ENCODE measurements at places on chromosomes 5 and 9.

GRCh38 chr5:143258559-143259253 lies 144.8 kb downstream of the NR3C1 start:
- DNase-seq: no peak

DNA sequence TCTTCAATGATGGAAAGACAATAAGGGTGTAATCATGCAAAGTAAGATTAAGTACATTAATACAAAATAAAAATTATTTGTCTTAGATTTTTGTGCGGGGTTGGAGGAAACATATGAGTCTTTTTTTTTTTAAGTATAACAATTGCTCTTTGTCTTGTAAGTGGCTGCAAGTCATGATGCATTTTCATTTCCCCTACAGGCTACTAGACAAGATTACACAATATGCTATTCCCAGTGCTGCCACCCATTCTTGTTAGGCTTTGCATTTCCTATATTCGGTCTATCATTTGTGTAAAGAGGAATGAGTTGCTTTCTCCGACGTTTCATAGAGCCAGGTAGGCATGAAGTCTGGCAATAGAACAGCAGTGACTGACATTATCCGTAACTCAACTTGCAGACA lies 294.2 kb upstream of the CYLC2 start:
- DNase-seq: no peak

DNA sequence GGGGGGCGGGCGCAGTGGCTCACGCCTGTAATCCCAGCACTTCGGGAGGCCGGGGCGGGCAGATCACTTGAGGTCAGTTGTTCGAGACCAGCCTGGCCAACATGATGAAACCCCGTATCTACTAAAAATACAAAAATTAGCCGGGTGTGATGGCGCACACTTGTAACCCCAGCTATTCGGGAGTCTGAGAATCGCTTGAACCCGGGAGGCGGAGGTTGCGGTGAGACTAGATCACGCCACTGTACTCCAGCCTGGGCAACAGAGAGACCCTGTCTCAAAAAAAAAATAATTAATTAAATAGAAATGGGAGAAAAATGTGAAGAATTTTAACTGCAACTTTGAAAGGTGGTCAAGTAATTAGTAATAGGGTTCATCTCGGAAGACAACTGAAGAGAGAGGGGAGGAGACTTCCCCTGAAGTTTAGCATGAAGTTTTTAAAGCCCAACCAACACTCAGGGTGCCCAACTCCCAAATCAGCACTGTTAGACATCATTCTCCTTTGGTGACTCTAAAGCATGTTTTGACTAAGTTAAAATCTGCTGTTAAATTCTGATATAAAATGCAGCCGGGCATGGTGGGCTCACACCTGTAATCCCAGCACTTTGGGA lies 1.4 kb upstream of the CSNK1A1 start:
- DNase-seq: no peak

GRCh38 chr5:142881076-142881783 lies 111.1 kb downstream of the ARHGAP26 start:
- no peak for DNase-seq

GRCh38 chr9:20012232-20012631 lies 223.4 kb upstream of the SLC24A2 start:
- DNase-seq: no peak

GRCh38 chr9:112858625-112859147 lies 32.0 kb downstream of the SLC46A2 start:
- DNase-seq: no peak

DNA sequence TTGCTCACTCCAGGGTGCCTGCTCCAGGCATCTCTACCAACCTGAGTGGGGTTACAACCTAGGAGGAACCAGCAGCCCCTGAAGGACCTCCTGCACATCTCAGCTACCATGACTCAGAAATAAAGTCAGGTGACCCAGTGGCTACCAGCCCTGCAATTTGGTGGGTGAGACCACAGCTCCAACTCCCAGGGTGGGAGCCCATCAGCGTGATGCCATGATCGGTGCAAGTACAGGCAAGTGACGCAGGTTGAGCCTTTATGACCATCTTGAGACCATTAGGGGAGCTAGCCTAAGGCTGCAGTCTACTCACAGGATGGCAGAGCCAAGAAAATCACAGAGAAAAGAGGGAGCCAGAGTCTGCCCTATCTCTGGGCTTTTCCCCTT lies 8.6 kb downstream of the SEPTIN8 start:
- DNase-seq: no peak

GRCh38 chr9:90420768-90421513 lies 221.7 kb downstream of the DIRAS2 start:
- no peak for DNase-seq

DNA sequence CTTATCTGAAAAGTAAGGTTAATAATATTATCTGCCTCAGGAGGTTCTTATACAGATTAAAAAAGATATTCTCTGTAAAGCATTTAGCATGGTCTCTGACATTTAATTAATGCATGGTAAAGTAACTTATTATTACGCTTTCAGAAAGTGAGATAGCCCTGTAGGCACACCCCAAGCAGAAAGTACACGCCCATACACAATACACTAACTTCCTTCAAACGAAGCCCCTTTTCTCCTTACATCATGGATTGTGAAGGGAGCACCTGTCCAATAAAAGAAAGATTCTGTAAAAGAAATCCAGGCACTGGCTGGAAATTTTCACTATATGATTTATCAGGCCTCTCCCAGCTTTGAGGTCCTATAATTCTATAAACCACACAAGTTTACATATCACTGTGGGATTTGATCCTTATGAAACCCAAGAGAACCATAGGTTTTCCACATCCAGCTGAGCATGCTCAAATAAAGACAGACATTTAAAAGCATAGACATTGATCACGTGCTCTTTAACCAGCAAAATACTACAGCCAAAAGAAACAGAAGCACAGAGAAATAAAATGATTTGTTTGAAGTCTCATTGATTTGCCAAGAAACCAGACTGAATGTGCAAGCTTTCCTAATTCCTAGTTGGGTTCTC lies 14.1 kb upstream of the NR3C1 start:
- DNase-seq: no peak

DNA sequence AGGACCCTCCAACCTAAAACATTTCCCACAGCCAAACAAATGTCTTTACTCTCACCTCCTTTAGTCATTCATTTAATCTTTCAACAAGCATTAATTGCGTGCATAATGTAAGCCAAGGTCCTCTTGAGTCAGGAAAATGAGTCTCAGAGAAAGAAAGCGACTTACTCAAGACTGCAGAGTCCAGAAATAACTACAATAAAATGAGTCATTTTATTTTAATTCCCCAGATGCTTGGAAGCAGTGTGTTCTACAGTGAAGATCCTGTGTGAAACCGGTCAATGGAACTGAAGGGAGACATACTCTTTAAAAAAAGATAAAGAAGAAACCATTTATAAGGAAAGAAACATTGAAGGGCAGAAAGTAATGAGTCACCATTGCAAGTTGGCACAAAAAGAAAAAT lies 513.7 kb downstream of the CDK5RAP2 start:
- DNase-seq: no peak

DNA sequence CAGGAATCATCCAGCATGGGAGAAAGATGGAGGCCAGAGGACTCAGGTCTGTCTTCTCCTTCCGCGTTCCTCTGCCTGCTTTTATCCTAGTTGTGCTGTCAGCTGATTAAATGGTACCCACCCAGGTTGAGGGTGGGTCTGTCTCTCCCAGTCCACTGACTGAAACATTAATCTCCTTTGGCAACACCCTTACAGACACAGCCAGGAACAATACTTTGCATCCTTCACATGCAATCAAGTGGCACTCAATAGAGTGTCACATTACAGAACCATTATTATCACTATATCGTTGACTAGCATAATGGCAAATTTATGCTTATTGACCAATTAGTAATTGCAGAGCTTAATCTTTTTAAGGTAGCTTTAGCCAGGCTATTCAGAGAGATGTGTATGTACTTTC lies 64.8 kb downstream of the UNC13B start:
- DNase-seq: no peak

GRCh38 chr5:5979761-5980537 lies 398.4 kb downstream of the MED10 start:
- no peak for DNase-seq

- no peak for DNase-seq
Observed at GRCh38 chr5:139851558-139851957, 56.0 kb downstream of the PSD2 start.

- no peak for DNase-seq
Observed at GRCh38 chr5:116013207-116013785, 19.0 kb upstream of the ARL14EPL start.

GRCh38 chr9:91059713-91060112 lies 258.1 kb downstream of the SYK start:
- DNase-seq: no peak

DNA sequence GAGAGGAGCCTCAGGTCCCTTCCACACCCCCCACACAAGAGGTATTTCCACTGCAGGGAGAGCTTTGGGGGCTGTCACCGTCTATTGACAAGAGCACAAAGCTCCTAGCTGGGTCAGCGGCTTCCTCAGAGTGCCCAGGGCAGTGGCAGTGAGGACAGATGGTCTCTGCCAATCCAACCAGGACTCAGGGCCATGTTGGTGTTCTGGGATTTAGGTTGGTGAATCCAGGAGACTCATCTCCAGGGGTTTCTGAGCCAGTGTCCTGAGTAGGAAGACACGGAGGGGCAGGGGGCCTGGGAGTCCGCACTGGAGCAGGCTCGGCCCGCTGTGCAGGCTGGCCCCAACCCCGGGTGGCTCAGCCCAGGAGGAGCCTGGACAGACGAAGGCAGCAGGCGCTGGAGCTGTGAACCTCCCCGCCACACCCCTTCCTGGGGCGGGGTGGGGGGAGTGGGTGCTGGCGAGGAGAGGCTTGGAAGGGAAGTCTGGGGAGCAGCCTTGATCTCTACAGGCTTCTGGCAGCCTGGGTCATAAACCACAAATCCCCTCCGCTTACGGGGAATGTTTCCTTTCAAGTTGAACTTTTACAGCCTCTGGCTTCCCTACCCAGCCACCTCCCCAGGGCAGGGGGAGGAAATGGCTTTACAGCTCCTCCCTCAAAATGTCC lies 19.6 kb downstream of the CRB2 start:
- no peak for DNase-seq

DNA sequence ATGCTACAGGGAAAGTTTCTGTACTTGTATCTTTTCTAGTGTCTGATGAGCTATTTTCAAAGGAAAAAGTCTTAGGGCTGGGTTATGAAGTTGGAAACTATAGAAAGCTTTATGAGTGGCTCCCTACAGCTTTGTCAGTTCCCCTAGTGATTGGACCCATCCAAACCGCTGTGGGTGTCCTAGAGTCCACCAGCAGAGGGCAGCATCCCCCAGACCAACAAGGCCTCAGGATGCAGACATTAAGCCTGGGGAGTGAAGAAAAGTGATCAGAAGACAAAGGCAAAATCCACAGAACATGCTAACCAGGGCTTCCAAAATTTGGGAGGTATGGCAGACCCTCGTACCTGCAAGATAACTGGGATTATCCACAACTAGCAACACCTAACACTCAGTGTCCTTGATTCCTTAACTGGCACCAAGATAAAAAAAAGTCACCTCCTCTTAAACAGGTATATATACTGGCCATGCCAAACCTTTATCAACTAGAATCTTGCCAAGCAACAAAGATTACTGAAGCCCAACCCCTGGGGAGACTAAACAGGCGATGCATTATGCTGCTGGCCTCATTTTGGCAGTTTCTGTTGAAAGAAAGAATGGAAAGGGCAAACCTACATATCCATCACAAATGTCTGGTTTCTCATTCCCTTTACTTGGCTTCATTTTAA lies 110.4 kb upstream of the NR5A1 start:
- peak; percentile 56 for DNase-seq

DNA sequence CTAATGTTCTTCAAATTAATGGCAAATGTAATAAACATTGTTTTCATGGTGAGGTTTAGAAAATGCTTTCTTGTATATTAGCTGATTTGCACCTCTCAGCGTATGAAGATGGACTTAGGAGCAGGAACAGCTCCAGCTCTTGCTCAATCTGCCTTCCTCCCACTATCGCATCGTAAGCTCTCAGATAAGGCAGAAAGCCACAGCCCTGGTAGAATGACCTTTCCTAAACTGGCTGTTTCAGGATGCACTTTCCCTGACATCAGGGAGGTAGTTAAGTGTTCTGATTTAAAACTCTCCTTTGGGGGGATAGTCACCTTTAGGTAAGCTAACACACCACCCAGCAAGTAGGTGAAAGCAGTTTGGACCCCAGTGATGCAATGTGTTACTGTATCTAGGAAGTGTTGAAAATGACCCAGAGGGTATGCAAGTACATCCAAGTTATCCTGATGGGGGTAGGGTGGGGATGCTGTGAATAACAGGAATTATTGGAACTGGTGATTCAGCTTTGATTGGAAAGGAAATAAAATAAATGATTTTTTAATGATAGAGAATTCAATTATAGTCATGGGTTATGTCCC lies 72.3 kb downstream of the LMNB1 start:
- no peak for DNase-seq

DNA sequence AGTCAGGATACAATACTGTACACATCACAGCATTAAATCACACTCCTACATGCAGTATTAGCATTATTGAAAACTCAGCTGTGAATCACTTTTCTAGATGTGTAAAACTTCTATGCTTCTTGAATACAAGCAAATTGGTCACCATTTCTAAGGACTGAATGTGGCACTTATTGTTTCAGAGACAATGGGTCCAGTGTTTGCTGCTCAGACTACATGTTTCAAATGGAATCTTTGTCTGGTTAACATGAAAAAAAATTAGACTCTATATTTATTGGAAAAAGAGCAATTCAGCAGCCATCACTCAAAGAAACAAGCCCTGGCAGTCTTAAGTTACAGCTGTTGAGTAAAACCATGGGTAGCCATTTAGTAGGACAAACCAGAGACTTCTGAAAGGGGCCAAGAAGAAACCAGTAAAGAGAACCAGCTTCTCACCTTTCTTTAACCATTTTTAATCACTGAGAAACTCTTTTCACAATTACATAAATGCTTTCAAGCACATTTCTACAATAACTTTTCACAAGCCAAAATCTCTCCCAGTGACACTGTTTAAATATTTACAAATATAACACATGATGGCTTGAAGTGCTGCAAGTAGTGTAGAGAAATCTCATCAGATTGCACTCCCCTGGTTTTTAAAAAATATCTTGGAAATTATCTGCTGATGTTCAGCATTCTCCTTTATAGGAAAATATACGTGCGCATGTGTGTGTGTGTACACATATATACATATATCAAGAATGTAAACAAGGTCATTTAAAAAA lies 35.2 kb downstream of the OR2K2 start:
- DNase-seq: no peak

DNA sequence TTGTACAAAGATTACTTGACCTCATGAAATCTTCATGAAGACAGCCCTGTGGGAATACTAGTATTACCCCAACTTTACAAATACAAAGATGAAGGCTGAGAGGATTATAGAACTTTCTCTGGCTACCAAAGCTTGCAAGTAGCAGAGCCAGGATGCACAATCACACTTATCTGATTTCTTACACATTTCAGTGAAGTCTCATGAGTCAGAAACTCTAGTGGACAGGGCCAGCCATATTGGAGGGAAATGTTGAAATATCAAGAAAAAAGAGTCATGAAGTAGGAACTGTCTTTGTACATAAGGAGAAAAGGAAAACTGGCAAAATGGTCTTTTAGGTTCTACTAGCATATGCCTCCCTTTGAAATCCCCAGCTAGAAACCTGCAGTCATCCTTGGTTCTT lies 369.6 kb upstream of the WWC1 start:
- no peak for DNase-seq

GRCh38 chr5:143527808-143528207 lies 124.3 kb upstream of the NR3C1 start:
- DNase-seq: no peak

Measured in stimulated activated CD4-positive, alpha-beta T cell treated with anti-CD3 and anti-CD28 coated beads, TNF-alpha, amount 100 ng/mL, for 24 hours (primary cell).